ENCODE measurements at places on chromosomes 2 and 18.

- DNase-seq, result no peak
Measured at GRCh38 chr2:235950473-235950809, 217.7 kb downstream of the GBX2 start.

- no peak for DNase-seq
Measured at GRCh38 chr2:58923869-58924268, 682.7 kb upstream of the FANCL start.

GRCh38 chr18:13605901-13606300, 120.5 kb downstream of the FAM210A start:
- no peak for DNase-seq

DNA sequence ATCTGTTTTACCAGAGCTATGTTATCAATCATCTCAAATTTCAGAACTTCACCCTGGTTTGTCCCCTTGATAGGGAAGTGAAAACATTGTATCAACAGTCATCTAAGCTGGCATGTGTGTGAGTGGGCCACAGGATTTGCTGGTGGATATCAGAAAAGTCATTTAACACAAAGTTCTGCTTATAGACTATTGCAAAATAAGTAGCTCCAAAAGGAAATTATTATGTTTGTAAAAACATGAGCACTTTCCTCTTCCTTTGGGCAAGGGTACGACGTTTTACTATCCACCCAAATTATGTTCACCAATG, 20.7 kb upstream of the COPS8 start:
- DNase-seq, result no peak
